ENCODE measurements at places on chromosomes 6 and 20. TPM values are rescaled to one million over a fixed set of nuclear protein-coding genes. Genes with fewer than 3 reads are reported as not detected.

Gene UBD
- 1.1 TPM for total RNA-seq

- H3K27me3 ChIP-seq, result no peaks in the 10 kb centered on the region
- no peaks in the 10 kb centered on the region for H3K36me3 ChIP-seq
- H3K4me3 ChIP-seq, result peak within 1 kb of the TSS; percentile 75
- DNase-seq, result peak; percentile 92
Observed at GRCh38 chr6:29632789-29633533, at the start of gene GABBR1. Gene GABBR1 (minus strand): TSS chr6:29633183. CDS start chr6:29632385, 798 bp downstream.

DNA sequence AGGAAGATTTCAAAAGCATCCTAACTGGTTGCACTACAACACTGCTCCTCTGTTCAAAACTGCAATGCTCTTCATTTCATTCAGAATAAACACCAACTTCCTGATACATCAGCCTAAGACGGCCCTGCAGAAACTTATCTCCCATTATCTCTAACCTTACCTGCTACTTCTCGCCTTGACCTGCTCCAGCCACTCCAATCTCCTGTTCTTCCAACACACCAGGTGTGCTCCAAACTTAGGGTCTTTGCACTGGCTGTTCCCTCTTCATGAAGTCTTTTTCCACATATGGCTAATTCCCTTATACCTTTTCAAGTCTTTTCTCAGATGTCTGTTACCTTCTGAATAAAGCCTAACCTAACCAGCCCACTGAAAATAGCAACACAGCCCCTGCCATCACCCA lies 32.1 kb downstream of the PHIP start:
- H3K27ac ChIP-seq, result no peak overlapping the region
- H3K36me3 ChIP-seq, result peaks cover 21% of the 10 kb centered on the region
- peaks cover 7% of the 10 kb centered on the region for H3K4me1 ChIP-seq
- H3K4me3 ChIP-seq, result no peak overlapping the region
- DNase-seq, result no peak

- H3K4me3 ChIP-seq, result no peak overlapping the region
- peaks cover 13% of the 10 kb centered on the region for H3K4me1 ChIP-seq
- H3K36me3 ChIP-seq, result no peaks in the 10 kb centered on the region
- no peak for DNase-seq
Observed at GRCh38 chr6:113018351-113019151, 671.4 kb downstream of the RFPL4B start.

- no peaks in the 10 kb centered on the region for H3K36me3 ChIP-seq
- H3K4me1 ChIP-seq, result no peaks in the 10 kb centered on the region
- no peak overlapping the region for H3K27ac ChIP-seq
- H3K27me3 ChIP-seq, result no peaks in the 10 kb centered on the region
Observed at GRCh38 chr6:98514796-98515195, 319.6 kb upstream of the POU3F2 start.

GRCh38 chr20:63590218-63591146 lies 16.4 kb upstream of the HELZ2 start:
- peaks cover 44% of the 10 kb centered on the region for H3K36me3 ChIP-seq
- H3K27me3 ChIP-seq, result no peaks in the 10 kb centered on the region
- H3K4me3 ChIP-seq, result no peak overlapping the region
- H3K4me1 ChIP-seq, result no peaks in the 10 kb centered on the region

DNA sequence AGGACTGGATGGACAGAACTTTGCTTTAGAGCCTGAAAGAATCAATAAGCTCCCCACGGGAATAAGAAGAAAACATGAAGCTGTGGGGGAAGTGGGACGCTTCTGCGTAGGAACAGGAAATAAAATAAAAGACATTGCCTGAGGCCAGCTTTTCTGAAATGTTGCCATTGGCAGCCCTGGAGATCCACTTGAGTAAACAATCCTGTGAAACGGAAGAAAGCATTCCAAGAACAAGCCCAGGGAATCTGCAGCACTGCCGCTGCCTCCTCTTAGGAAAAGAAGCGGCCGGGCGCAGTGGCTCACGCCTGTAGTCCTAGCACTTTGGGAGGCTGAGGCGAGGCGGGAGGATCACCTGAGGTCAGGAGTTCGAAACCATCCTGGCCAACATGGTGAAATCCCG lies 182.3 kb upstream of the RALGAPA2 start:
- DNase-seq, result no peak
- no peak overlapping the region for H3K4me3 ChIP-seq
- H3K27me3 ChIP-seq, result no peaks in the 10 kb centered on the region
- no peaks in the 10 kb centered on the region for H3K36me3 ChIP-seq
- H3K4me1 ChIP-seq, result no peaks in the 10 kb centered on the region
- H3K27ac ChIP-seq, result no peak overlapping the region

DNA sequence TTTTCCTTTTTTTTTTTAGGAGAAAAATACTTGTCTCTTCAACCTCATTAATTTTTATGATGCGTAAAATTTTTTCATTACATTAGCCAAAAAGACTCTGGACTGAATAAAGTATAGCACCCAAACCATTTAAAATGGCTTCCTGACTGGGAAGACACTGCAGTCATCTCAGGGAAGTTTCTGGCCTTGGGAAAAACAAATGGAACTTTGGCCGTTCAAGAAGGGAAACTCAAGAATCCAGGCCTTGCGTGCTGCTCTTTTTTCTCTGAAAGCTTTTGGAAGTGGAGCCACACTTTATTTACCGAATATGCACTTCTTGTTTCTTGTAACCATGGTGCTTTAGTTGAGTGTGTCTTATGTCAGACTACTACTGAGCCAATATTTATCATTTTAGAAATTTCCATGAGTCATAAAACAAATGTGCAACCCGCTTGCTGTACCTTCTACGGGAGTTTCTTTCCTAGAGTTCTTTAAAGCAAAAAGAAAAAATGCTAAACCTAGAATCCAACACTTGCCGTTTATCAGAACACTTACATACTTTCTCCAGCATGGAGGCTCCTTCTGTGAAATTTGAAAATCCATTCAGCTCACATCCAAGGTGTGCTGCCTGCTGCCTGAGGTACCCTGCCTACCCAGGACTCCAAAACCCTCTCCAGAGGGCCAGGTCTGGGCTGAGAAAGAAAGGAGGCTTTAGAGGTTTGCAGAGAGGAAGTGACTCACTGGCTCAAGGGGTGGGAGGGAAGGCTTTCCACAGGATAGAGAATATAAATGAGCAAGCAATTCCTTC lies 11.5 kb upstream of the DSTN start:
- H3K36me3 ChIP-seq, result no peaks in the 10 kb centered on the region
- H3K4me3 ChIP-seq, result peak overlapping the region; percentile 19
- H3K27me3 ChIP-seq, result no peaks in the 10 kb centered on the region
- H3K27ac ChIP-seq, result peak overlapping the region; percentile 96
- peaks cover 30% of the 10 kb centered on the region for H3K4me1 ChIP-seq

GRCh38 chr6:128024046-128024445 lies 123.2 kb upstream of the THEMIS start:
- no peak for DNase-seq
- H3K4me1 ChIP-seq, result no peaks in the 10 kb centered on the region
- no peak overlapping the region for H3K27ac ChIP-seq
- no peak overlapping the region for H3K4me3 ChIP-seq
- H3K27me3 ChIP-seq, result no peaks in the 10 kb centered on the region

DNA sequence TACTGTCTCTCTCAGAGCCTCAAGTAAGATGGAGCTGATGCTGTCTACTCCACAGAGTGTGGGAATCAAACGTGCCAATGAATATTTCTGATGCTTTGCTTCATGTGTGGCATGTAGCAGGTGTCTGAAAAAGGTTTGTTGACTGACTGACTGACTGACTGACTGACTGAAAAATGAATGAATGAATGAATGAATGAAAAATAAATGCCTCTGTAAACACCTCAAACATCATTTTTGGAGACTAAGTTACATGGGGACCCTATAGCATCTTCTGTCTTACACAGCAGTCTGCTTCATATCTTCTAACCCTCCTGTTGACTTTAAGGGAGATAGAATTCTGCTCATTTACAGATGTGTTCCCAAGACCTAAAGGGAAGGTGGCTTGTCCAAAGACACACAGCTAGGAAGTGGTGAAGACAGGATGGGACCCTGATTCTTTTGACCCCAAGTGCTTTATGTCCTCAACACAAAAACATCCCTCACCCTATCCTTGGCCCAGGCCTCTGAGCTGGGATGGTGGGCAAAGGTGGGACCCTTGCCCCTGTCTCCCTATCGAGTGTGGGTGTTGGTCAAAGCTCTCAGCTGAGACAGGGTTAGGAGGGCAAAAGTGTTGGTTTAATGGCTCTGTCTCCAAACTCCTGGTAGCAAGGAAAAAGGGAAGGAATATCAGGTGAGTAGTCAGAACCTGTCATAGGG lies 104.4 kb downstream of the TOX2 start:
- peaks cover 31% of the 10 kb centered on the region for H3K4me1 ChIP-seq
- no peak overlapping the region for H3K4me3 ChIP-seq
- H3K27ac ChIP-seq, result no peak overlapping the region
- H3K27me3 ChIP-seq, result no peaks in the 10 kb centered on the region
- no peaks in the 10 kb centered on the region for H3K36me3 ChIP-seq

Gene ADAT2
- total RNA-seq, result 7.1 TPM

Gene GPR6
- total RNA-seq, result not detected

DNA sequence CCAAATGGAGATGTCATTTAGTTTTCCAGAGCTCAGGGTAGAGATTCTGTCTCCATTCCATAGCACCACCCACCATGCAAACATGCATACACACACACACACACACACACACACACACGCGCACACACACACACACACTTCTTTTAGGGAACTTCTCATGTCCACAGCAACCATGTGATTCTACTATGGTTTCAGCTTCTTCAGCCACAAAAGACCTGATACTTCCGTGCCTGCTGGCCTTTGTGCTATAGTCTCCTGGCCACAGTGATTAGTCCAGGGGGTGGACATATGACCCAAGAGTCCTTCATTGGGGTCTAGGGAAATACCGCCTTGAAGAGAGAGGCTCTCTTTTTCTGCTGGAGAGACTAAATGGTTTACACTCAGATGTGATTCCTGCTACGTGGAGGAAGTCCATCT lies 53.5 kb downstream of the CARMIL1 start:
- no peak for DNase-seq
- H3K27ac ChIP-seq, result no peak overlapping the region
- no peak overlapping the region for H3K4me3 ChIP-seq
- peaks cover 18% of the 10 kb centered on the region for H3K4me1 ChIP-seq
- no peaks in the 10 kb centered on the region for H3K36me3 ChIP-seq

GRCh38 chr6:7421066-7421465 lies 31.5 kb downstream of the RIOK1 start:
- no peak overlapping the region for H3K27ac ChIP-seq
- no peaks in the 10 kb centered on the region for H3K4me1 ChIP-seq
- DNase-seq, result no peak
- H3K4me3 ChIP-seq, result no peak overlapping the region
- H3K27me3 ChIP-seq, result no peaks in the 10 kb centered on the region

All from upper lobe of right lung (tissue), 1 donor.